ENCODE measurements at places on chromosomes 1 and 21.
A peak's percentile ranks its signal among the peaks of the same experiment; 100 is the strongest.

- DNase-seq, result no peak
These were observed 5.7 kb downstream of the F3 start for GRCh38 chr1:94535879-94536278.

- no peak for DNase-seq
These were observed 2.2 kb downstream of the NAV1 start for GRCh38 chr1:201540846-201541735.

DNA sequence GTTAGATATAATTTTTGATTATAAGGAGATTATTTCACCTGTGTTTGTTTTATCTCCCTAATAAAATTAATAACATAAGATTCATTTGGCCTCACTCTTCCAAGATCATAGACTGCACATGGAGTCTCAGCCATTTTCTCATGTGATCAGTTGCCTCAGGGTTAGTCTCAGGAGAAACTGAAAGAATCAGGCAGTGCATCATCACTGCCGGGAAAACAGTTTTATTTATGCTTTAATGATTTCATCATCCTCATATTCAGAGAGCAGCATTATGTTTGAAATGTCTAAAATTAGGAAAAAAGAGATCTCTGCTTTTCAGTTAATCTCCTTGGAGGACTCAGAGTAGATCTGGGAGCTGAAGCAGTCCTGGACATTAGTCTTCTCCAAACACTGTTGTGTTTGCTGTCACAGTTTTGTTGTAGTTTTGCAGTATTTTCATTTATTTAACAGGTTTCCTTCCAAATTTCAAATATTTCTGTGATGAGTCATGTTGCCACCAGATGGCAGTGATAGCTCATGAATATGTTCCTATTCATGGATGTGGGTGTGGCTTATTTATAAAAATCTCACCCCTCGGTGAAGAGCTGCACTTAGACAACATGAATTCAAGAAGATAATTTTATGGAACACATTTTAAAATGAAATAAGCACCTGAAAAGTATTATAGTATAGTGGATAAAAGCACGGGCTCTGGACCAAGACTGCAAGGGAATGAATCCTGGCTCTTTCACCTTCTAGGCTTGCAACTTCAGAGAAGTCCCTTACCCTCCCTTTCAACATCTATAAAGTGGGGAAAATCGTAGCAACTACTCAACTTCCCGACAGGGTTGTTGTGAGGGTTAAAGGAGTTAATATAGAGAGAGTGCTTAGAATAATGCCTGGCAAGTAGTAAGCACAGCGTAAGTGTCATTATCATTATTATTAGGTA, 31.2 kb downstream of the CHD1L start:
- DNase-seq, result no peak

DNA sequence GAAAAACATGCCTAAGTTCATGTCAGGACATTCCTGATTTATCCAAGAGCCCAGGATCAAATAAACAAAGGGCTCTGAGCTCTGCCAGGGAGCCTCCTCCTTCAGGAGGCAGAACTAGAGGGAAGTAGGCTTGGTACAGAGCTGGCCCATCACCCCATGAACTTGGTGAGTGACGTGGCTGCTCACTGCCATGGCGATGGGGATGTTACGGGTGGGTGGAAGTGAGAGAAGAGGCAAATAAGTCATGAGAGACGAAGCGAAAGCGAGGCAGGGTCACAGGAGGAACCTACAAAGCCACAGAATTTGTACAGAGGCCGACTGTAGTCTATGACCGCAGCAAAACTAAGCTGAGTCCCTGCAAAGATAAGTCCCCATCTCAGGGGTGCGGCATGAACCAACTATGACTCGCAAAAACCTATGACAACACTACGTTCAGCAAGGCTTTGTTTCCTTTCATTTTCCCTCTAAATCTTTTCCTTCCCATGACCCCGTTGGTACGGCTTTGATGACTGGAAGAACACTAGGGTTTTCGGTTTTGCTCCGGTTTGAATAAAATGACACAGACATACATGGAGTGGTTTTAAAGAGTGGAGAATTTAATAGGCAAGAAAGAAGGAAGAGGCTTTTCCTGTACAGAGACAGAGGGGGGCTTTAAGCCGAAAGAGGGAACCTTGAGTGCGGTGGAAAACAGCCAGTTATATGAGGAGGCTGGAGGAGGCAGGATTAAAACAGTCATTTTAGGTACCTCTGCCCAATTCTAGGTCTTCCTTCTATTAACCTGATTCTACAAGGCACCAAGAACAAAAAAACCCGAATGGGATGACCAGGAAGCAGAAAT, 74.1 kb downstream of the CD46 start:
- DNase-seq, result no peak

- no peak for DNase-seq
These were observed 61.8 kb upstream of the NBL1 start for GRCh38 chr1:19582318-19582717.

DNA sequence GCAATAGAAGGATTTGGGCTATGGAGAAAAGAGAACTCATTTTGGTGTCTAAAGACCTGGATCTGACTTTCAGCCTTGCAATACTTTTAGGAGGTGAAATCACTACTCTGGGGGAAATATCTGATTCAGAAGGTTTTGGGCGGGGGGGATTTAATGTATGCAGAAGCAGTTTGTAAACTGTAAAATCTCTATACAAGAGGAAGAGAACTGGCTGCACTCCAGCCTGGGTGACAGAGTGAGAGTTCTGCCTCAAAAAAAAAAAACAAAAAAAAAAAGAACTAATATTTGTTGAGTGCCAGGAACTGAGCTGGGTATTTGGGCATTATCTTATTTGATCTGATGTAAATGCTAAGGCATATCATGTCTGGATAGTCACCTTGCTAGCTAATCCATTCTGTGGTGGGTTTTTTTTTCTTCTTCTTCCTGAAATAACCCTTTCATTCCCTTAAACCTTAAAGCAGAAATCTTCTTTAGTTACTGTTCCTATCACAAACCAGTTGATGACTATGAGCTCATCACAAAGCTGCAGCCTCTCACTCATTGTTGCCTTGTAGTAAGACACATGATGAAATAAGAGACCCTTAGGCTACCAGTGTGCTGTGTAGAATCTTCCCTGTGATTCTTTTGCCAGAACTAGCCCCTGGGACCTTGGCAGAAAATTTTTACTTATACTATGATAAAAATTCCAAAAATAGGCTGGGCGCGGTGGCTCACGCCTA, 35.6 kb upstream of the SLC16A1 start:
- DNase-seq, result no peak

DNA sequence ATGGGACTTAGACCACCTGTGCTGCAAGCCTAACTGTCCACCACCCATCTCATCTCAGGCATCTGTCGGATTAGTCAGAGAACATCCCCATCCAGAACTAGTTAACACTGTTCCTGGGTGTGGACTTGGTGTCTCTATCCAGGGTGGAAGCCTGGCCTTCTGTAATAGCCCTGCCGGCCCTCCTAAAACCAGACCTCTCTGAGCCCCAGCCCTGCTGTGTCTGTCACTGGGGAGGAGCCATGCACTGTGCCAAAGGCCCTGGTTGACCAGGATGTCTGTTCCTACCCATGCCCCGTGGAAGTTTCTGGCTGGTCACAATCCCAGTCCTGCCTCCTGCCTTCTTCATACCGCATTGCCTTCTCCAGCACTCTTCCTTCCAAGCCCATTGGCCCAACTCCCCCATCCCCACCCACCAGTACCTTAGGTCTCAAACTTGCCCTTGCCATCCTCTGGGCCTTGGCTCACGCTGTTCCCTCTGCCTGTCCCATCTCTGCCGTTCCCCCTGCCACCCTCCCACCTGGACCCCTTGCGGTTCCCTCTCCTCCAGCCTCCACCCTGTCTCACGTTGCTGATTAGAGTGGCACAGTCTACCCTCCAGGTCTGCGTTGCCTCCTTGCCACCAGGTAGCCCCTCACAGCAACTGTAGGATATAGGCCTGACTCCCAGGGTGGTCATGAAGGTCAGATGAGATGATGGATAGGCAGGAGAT, 105.6 kb downstream of the EPHB2 start:
- DNase-seq, result no peak

DNA sequence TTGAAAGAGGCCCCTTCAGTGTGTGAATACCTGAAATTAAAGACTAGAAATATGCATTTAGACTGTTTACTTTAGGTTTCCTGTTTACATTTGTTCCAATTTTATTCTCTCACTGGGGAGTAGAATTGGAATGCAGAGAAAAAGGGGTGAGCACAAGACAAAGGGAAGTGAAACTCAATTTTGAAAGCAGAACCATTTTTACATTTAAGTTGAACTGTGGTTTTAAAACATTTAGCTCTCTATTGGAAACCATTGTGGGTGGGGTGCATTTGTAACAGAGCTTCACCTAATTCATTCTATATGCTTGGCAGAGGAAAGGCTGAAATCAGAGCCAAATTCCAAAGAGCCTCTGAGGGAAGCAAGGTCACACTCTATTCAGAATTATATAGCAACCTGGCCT, 235.3 kb upstream of the C1orf105 start:
- DNase-seq, result no peak

DNA sequence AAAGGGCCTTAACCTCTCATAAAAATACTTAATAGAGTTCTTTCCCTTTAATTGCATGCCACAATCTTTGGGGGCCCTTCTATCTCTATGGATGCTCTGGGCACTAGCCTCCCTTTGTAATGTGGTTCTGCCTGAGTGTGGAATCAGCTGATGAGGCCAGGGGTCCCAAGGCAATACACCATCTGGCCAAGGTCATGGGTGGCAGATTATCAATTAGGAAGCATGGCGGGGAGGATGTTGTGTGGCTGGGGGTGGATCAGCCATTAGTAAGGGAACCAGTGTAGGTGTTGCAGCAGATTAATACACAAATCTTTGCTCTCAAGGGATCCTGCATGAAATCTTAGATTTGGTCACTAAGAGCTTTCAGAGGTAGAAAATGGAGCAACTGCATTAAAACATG, 35.3 kb downstream of the NHLH2 start:
- DNase-seq, result no peak

- peak; percentile 96 for DNase-seq
These were observed at the start of the genes EIF3I and TMEM234 for GRCh38 chr1:32221980-32222755. TSS of gene EIF3I (plus strand) at chr1:32222407. CDS start at chr1:32222442, 35 bp downstream. TSS of gene TMEM234 (minus strand) at chr1:32222353. CDS start at chr1:32222322, 31 bp downstream.

- no peak for DNase-seq
These were observed 7.5 kb upstream of the RNF223 start for GRCh38 chr1:1081311-1082238.

GRCh38 chr1:24362982-24363614, 43.9 kb downstream of the GRHL3 start:
- no peak for DNase-seq

GRCh38 chr1:17475752-17476151, 36.3 kb upstream of the RCC2 start:
- DNase-seq, result no peak

GRCh38 chr1:153790966-153791647, 15.9 kb downstream of the SLC27A3 start:
- DNase-seq, result no peak

DNA sequence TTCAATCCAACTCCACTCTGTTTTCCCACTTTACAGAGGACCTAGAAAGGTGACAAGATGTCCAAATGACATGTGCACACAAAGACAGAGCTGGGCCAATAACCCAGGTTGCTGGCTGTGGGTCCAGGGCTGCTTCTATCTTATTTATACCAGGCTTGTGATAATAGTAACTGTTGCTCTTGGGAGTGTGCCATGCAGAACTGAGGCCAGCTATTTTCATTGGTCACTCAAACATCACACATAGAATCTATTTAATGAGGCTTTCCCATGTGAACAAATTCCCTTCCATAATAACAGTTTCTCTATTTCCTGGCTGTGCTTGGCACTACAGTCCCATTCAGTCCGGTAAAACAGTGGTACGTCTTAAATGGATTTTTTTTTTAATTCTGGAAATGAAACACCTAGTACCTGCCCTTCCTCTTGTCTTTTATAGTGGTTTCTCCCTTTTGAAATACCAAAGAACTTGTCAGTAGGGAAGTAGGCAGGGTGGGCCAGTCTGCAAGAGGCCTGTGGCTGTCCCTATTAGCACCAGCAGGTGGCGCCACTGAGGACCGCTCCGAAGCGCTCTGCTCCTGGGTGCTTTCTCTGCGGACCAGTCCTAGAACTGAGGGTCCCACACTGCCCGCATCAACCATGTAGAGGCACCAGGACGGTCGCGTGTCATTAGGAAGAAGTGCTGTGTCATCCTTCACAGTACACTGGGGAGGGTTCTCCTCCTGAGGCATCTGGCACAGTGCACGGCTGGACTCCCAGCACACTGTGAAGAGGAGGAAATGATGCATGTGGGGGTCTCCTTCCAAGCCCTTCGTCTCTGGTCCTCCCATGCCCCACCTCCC, 52.1 kb downstream of the GPR161 start:
- no peak for DNase-seq

- DNase-seq, result no peak
These were observed 55.9 kb downstream of the LEPR start for GRCh38 chr1:65476327-65476726.

- no peak for DNase-seq
These were observed 106.5 kb upstream of the DAB1 start for GRCh38 chr1:57530206-57530910.

GRCh38 chr1:228828151-228828550, 92.9 kb downstream of the RHOU start:
- no peak for DNase-seq

GRCh38 chr1:11720525-11720924, 15.4 kb upstream of the AGTRAP start:
- DNase-seq, result peak; percentile 21

GRCh38 chr1:109929170-109929569, 18.5 kb downstream of the CSF1 start:
- DNase-seq, result no peak

DNA sequence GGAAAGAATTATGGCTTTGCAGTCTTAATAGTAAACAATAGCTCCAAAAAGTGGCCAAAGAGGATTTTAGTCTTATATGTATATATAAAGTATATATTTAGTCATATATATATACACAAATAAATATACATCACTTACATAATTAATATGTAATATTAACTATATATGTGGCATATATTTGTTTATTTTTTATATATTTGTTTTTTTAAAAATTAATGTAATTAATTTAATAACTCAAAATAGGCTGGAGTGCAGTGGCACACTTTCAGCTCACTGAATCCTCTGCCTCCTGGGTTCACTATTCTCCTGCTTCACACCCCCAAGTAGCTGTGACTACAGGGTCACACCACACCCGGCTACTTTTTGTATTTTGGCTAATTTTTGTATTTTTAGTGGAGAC, 532.6 kb downstream of the KCNT2 start:
- no peak for DNase-seq

DNA sequence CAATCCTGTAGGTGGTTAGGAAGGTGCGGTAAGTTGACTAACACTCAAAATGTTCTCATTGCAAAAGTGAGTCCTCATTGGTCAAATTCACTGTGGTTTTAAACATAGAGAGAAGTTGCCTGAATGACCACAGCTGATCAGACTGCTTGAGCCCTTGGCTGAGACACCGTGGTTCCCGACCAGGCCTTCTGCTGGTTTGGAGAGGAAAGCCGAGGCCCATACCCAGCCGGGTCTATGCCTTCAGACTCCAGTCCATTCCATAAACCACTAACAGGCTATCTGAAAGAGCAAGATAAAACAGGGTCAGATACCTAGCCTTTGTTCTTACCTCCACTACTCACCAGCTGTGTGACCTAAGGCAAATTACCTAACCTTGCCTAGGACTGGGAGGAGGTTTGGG, 133.9 kb downstream of the LMX1A start:
- no peak for DNase-seq

GRCh38 chr1:2170211-2170610, 24.4 kb downstream of the FAAP20 start:
- no peak for DNase-seq

- no peak for DNase-seq
These were observed 577 bp downstream of the IKBKE start for GRCh38 chr1:206470692-206471414.

- DNase-seq, result no peak
These were observed 407 bp downstream of the IGSF3 start for GRCh38 chr1:116667078-116667574.
